Stimulated activated CD8-positive, alpha-beta memory T cell treated with anti-CD3 and anti-CD28 coated beads, Interleukin-4, amount 100 ng/mL, for 4 hours (primary cell): ENCODE measurements at places on chromosomes 12 and 14.
A peak's percentile ranks its signal among the peaks of the same experiment; 100 is the strongest.

GRCh38 chr12:60345442-60345841 is 749.6 kb downstream of the SLC16A7 start:
- DNase-seq, result no peak

DNA sequence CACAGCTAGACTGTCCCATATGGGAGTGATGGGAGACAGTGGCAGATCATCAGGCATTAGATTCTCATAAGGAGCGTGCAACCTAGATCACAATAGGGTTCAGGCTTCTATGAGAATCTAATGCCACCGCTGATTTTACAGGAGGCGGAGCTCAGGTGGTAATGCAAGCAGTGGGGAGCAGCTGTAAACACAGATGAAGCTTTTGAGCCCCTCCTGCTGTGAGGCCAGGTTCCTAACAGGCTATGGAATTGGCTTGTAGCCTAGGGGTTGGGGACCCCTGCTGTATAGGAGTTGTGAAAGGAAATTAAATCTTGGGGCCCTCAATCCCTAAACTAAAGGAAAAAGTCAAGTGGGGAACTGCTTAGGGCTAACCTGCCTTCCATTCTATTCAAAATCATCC is 29.6 kb downstream of the ADIPOR2 start:
- no peak for DNase-seq

- no peak for DNase-seq
Measured at GRCh38 chr12:91055976-91056375, 1.8 kb downstream of the KERA start.

- no peak for DNase-seq
Measured at GRCh38 chr12:32727237-32727636, 28.5 kb downstream of the YARS2 start.

DNA sequence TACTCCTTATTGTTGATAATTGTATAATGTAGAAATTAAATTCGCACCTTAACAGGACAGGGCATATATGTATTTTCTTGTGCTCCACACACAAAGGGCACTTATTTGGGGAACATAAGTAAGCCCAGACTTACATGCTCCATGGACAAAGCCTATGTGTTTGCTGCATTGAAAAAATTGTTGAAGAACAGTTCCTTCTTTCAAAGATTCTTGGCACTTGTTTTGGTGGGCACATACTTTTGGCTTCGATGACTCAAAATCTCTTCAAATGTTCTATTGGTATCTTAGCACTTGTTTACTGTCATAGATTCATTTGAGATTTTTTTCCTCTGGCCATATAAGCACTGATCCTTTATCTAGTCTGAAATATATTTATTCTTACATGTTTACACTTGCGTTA is 1.4 kb upstream of the MAP4K5 start:
- no peak for DNase-seq

DNA sequence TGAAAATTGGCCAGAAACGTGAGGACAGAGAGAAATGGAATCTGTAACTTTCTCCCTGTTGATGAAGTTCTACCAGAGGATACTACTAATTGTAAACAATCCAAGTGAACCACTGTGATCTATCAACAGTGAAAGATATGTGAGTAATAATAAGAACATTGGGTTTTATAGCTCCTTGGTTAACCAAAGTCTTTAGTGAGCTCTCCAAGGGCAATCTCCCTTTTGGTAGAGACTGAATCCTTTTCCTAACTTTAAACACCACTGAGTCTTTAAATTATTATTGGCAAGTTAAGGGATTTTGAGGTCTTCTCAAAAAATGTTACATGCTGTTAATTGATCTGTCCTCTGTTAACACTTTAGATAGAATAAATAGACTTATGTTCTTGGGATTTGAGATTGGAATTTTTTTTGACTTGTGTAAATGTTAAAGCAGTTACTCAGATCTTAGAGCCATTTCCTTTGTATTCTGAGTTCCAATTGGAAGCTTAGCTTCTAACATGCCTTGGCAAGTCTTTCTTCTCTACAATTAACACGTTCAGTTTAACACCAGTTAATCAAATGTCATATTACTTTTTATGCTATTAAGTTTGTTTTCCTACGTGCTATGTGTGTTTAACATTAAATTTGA is 338.2 kb upstream of the DDHD1 start:
- DNase-seq, result no peak

- DNase-seq, result no peak
Measured at GRCh38 chr14:72549854-72550253, 344.0 kb downstream of the DPF3 start.

- DNase-seq, result no peak
Measured at GRCh38 chr14:99774556-99775307, 18.5 kb upstream of the EML1 start.

- no peak for DNase-seq
Measured at GRCh38 chr12:23008623-23009022, 383.7 kb downstream of the ETNK1 start.

DNA sequence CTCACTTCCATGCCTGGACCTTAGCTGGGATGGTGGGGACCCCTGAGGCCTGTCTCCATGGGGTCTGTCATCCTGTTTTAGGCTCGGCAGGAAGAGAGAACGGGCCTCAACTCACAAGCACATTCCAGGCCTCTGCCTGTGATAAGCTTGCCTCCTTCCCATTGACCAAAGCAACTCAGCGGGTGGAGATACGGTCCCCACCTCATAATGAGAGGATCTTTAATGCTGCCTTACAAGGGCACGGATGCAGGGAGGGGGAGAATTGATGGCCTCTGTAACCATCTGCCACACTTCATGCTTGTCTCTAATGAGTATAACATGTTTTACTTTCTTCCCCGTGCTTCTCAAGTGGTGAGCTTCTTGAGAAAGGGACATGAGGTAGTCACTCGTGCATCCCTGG is 50.0 kb downstream of the GLT1D1 start:
- DNase-seq, result no peak

DNA sequence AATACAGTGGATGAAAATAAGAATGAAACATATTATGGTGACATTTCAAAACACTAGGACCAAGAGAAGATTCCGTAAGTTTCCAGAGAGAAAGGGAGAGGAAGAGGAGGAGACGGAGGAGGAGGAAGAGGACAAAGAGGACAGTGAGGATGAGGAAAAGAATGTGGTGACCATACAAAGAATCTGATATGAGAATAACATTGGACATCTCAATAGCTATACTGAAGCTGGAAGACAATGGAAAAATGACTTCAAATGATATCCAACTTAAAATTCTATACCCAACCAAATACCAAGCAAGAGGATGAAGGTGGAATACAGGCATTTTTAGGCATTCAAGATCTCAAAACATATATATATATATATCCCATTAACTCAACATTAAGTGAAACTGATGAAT is 173.4 kb downstream of the PAWR start:
- no peak for DNase-seq

DNA sequence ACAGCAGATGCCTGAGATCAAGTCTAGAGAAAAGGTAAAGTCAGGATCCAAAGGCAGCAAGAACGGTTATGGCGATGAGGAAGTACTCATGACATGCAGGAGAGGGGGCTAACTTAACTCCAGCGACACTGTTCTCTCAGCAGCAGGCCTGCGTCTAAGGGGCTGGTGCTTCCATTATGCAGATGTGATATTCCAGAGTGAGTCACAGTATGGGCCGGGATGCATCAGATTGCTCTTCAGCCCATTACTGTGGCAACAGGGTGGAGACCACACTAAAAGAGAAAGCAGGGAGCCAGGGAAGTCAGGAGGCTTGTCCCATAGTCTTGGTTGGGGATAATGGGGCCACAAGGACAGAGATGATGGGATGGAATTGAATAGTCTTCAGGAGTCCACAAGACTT is 151.8 kb upstream of the NTF3 start:
- no peak for DNase-seq

- no peak for DNase-seq
Measured at GRCh38 chr12:87336814-87337336, 692.3 kb downstream of the C12orf50 start.

DNA sequence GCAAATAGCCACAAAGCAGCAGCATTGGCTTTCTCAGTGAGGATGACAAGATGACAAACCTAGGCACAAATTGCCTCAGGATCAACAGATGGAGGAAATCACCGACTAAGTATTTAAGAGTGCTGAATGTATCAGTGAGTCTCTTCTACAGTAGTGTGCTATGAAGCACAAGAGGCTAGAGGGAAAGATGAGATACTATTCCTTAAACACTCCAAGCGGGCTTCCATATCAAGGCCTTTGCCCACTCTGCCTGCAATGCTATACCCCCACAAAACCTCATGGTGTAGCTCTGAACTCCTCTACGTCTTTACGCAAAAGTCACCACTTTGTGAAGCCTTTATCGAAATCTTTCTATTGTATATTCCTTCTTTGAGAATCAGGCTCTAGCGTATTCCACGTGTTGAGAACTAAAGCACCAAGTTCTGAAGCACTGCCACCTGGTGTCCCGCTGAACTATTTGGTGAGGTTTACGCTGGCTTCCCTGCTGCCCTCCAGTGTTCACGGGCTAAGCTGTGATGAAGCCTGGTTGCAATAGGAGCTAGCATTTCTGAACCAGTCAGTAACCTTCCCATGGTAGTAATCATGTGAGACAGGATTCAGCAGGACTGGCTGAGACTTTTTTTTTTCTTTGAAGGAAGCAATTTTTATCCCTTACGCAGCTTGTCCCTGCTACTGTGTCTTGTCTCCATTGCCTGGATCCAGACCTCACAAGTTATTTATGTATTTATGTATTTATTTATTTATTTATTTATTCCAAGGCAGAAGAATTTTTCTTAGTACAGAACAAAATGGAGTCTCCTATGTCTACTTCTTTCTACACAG is 426.5 kb upstream of the OR4E1 start:
- peak; percentile 23 for DNase-seq

- DNase-seq, result peak; percentile 2
Measured at GRCh38 chr12:7806863-7807487, 17.8 kb downstream of the NANOG start.

- no peak for DNase-seq
Measured at GRCh38 chr12:115846516-115846915, 431.0 kb downstream of the MED13L start.

GRCh38 chr12:132966676-132967415 is 10.7 kb upstream of the ZNF605 start:
- no peak for DNase-seq

- no peak for DNase-seq
Measured at GRCh38 chr12:93848523-93849101, 171.4 kb downstream of the CRADD start.

DNA sequence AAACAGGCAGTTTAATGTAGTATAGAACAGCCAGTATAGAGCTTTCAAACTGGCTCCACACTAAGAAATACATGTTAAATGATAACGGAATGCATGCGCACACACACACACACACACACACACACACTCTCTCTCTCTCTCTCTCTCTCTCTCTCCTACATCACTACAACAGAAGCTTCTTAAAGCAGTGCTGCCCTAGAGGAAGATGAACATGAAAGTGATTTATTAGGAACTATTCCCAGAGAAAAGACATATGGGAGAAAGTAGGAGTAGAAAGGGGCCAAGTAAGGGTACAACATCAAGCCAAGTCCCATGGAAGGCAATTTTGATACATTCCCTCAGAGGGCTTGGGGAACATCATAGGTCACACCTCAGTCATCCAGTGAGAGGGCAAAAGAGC is 16.4 kb upstream of the DHRS4 start:
- no peak for DNase-seq
